Retinal pigment epithelial cell (primary cell): ENCODE measurements at places on chromosomes 1 and 21.
A peak's percentile ranks its signal among the peaks of the same experiment; 100 is the strongest.

- no peak for DNase-seq
These were observed 178.6 kb downstream of the PRDM16 start for GRCh38 chr1:3247521-3248121.

DNA sequence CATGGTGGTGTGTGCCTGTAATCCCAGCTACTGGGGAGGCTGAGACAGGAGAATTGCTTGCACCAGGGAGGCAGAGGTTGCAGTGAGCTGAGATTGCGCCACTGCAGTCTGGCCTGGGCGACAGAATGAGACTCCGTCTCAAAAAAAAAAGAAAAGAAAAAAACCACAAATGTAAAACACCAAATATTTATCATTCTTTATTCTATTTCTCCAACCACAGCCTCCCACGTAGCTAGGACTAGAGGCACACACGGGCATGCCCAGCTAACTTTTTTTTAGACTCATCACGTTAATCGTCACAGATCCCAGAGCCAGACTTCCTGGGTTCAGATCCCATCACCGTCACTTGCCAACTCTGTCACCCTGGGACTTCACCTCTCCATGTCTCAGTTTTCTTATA is 13.5 kb downstream of the DNAJC16 start:
- DNase-seq = no peak

DNA sequence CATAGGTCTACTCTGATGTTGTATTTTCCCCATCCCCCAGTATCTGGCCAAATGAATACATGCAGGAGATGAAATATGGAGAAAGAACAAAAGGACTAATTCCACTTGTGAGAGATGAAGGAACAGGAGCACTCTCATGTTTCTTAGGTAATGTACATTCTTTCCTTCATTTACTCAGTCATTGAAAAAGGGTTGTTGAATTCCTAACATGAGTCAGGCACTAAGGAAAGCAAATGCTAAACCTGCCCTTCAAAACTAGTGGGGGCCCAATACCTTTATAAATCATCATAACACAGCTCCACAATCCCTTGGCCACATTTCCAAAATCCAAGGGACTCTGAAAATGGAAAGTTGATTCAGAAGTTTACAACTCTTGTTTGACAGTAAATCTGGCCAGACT is 94.3 kb downstream of the DIRAS3 start:
- no peak for DNase-seq

DNA sequence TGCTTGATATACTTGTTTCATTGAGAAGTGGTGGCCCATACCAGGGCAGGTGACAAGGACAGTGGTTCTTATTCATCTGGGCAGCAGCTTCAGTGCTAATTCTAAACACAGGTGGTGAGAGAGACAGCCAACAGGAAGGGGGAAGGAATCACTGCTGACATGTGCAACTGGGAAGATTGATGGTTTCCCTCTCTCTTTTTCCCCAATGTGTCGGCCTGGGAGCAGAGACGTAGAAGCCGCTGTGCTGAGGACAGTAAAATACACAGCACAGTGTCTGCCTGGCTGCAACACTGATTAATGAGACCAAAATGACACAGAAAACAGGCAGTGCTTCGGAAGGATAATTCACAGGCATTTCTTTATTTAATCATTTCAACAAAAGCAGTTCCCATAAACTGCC is 48.8 kb downstream of the WARS2 start:
- no peak for DNase-seq

- no peak for DNase-seq
These were observed 354.3 kb upstream of the NEGR1 start for GRCh38 chr1:72636631-72637030.

GRCh38 chr21:43801006-43801783 is 11.8 kb downstream of the RRP1 start:
- no peak for DNase-seq

DNA sequence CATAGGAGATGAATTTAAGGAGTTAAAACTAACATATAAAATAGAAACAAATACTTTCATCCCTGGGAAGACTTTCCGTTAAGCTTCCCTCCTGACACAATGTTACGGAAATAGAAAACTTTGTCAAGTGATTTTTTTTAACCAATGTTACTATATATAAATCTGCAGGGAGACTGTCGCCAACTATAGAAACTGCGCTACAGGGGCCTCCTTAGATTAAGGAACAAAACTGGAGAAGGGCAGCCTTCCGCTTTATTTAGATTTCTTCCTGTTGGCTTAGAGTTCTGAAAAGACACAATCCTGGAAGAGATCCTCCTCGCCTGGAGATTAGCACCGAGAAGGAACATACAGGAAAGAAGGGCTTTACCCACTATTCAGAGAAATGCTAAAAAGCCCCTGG is 1.5 kb downstream of the MGST3 start:
- no peak for DNase-seq

- DNase-seq = no peak
These were observed 11.4 kb upstream of the ASCL5 start for GRCh38 chr1:201138311-201138840.

GRCh38 chr1:229128066-229128608 is 142.8 kb upstream of the RAB4A start:
- DNase-seq = no peak

DNA sequence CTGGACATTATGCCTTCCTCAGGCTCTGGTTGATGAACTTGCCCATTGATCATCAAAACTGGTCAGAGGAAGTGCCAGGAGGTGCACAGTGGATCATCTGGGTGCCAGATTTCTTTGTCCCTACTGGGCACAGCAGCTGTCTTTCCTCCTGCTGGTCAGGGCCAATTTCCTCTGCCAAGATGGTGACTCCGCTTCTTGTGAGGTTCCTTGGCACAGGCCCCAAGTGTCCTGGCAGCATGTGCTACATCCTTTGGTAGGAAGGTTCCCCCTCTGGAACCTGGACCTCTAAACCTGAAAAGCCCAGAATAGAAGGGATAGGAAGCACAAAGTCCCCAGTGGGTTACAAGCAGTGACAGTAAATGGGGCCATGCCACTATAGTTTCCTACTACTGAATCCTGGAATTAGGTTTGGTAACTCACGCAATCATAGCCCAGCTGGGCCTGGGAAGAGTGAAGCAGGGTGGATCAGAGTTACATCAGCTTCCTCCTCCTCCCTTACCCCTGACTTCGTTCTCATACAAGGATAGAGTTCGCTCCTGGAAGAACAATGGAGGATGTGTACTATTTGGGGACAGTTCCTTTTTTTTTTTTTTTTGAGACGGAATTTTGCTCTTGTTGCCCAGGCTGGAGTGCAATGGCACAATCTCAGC is 147.1 kb downstream of the CNIH3 start:
- DNase-seq = no peak

GRCh38 chr1:157091668-157092273 is 7.8 kb downstream of the ETV3L start:
- DNase-seq = no peak

DNA sequence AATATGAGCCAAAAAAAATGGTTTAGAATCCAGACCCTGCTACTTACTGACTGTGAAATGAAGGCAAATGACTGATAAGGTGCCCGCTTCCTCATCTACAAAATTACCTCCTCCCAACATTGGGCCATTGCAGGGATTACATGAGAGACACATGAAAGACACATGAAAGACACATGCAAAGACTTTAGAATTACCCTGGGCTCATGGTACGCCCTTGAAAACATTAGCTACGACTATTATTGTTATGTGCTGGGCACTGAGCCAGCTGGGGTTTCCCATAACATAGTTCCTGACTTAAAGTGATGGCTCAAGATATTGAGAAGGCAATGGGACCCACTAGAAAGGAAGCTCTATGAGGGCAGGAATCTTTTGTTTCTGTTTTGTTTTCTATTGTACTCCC is 43.7 kb upstream of the KANK4 start:
- no peak for DNase-seq

GRCh38 chr1:34149501-34149900 is 15.5 kb downstream of the CSMD2 start:
- no peak for DNase-seq

DNA sequence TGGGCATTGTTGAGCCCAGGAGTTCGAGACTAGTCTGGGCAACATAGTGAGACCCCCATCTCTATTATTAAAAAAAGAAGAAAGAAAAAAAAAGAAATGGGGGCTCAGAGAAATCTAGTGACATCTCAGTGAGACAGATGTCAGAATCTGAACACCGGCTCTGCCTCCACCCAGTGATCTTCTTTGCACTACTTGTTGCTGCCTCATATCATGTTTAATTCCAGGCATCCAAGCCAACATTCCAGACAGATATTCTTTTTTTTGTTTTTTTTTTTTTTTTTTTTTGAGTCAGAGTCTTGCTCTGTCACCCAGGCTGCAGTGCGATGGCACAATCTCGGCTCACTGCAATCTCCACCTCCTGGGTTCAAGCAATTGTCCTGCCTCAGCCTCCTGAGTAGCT is 5.0 kb upstream of the ARL8A start:
- no peak for DNase-seq

GRCh38 chr21:43854773-43855633 is 10.0 kb upstream of the AGPAT3 start:
- no peak for DNase-seq

DNA sequence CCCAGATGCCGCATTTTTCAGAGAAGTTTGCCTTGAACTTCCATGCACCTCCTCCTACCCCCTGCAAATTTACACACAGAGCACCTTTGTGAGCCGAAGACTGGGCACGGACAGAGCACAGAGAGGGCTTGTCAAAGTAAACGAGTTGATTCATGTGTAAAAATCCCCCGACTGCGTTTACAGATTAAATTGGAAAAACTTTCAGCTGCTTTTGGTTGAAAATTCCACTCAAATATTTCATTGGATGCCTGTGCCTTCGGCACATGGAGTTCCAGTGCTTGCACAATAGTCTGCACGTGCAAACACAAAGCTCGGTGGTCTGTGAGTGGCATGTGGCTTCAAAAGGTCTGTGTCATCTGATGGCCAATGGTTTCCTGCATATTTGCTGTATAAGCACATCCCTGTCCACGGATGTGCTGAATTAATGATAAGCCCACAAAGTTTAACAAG is 177.5 kb downstream of the SETD4 start:
- DNase-seq = peak; percentile 6

DNA sequence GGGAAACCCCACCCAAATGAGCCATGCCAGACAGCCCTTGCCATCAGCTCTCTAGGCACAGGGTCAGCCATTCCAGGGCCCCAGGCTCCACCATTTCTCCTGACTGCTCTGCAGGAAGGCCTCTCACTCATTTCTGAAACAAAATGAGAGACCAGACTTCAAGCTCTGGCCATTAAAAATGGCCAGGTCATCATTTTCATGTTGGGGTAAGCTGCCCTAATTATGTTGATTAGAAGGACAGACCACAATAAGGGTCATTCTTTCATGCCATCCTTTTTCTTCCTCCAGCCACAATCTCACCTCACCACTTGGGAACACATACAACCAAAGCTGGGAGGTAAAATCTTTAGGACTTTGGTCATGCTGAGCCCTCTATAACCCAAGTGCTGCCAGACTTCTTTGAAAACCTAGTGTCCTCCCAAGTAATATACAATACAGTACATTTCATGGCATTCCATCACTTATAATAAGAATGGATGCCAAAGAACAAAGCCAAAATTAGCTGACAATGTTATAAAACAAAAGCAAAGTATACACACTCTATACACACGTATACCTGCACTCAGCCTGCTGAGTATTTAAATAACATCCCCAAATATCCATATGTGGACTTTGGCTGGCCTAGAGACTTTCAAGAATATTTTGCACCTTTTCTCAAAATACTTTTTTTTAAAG is 22.4 kb upstream of the RBBP5 start:
- no peak for DNase-seq

DNA sequence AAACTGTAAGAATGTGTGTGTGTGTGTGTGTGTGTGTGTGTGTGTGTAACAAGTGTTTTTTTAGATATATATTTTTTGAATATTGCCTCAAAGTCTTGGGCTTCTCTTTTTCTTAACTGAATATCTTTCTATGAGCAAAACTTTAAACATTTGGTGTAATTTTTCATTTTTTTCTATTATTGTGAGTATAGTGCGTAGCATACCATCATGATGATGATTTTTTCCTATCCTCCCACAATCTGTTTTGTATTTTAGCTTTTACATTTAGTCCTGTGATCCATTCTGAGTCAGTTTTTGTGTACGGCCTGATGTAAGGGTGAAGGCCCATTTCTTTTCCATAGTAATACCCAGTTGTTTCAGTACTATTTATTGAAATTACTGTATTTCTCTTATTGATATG is 680.6 kb downstream of the TTLL7 start:
- DNase-seq = no peak

- no peak for DNase-seq
These were observed 16.2 kb upstream of the DISC1 start for GRCh38 chr1:231610388-231610787.

GRCh38 chr1:15295696-15296095 is 48.7 kb downstream of the FHAD1 start:
- DNase-seq = no peak

GRCh38 chr1:45607404-45608074 is 16.3 kb downstream of the CCDC17 start:
- no peak for DNase-seq

- DNase-seq = no peak
These were observed 783.1 kb downstream of the MRPL39 start for GRCh38 chr21:24824209-24824608.

GRCh38 chr1:184954232-184954995 is 19.9 kb downstream of the NIBAN1 start:
- no peak for DNase-seq

DNA sequence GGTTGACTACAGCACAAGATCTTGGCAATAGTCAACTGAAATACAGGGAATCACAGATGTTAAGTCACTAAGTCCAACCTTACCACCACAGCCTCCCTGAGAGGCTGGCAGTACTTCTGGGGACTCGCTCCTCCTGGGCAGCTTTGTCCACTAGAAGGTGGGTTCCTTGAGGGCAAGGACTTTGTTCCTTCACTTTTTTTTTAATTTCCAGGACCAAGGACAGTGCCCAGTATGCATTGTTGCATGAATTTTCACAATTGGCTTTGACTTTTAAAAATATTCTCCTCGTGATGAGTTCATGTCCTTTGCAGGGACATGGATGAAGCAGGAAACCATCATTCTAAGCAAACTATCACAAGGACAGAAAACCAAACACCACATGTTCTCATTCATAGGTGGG is 96.7 kb upstream of the IGSF21 start:
- DNase-seq = no peak

DNA sequence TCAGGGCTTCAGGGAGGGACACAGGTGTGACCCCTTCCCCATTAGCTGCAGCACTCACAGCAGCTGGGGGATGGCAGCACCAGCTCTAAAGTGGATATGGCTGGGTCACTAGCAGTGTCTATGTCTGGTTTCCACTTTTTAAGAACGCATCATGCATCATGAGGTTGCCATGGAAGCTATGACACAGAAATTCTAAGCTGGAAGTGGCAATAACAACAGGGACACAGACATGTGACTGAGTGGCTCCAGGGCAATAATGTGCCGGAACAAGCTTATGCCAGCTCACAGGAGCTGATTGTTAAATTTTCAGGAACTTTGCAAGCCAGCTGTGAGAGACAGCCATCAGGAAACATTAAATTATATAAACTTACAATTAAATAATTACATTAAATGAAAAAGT is 51.2 kb upstream of the NFASC start:
- DNase-seq = no peak
